Mesothelial cell of epicardium (in vitro differentiated cells): ENCODE measurements at places on chromosomes 13 and 19. TPM values are rescaled to one million over a fixed set of nuclear protein-coding genes. Genes with fewer than 3 reads are reported as not detected.

The KCNK6 gene
- total RNA-seq: 2.8 to 2.9 TPM (median 2.9 TPM) in 3 replicates

The FBXO27 gene
- total RNA-seq: 9.5 to 10.2 TPM (median 9.6 TPM) in 3 replicates

The ZNF121 gene
- total RNA-seq: 63.5 to 69.9 TPM (median 67.4 TPM) in 3 replicates

The CGB1 gene
- 2.2 TPM in 1 of 3 replicates, not detected in the others for total RNA-seq

The RASIP1 gene
- total RNA-seq: 1.4 to 2.1 TPM (median 1.5 TPM) in 3 replicates

The B3GLCT gene
- total RNA-seq: 26.0 to 28.8 TPM (median 27.2 TPM) in 3 replicates

The METTL21C gene
- total RNA-seq: not detected in 3 replicates

The CLEC11A gene
- 33.0 to 34.4 TPM (median 33.6 TPM) in 3 replicates for total RNA-seq

The LYPD5 gene
- 0.27 to 0.57 TPM (median 0.33 TPM) in 3 replicates for total RNA-seq

The DENND1C gene
- 0.42 to 0.75 TPM (median 0.63 TPM) in 3 replicates for total RNA-seq

The KIR3DL2 gene
- not detected in 3 replicates for total RNA-seq

The ZSCAN4 gene
- total RNA-seq: not detected in 3 replicates

The HRC gene
- total RNA-seq: 13.6 to 17.6 TPM (median 14.7 TPM) in 3 replicates

The DAND5 gene
- total RNA-seq: 0.16 TPM in 1 of 3 replicates, not detected in the others

The ZNF793 gene
- 29.7 to 32.1 TPM (median 30.4 TPM) in 3 replicates for total RNA-seq

The CDX2 gene
- total RNA-seq: 0.05 to 0.16 TPM in 2 of 3 replicates, not detected in the other

The ZGLP1 gene
- total RNA-seq: 12.8 to 14.9 TPM (median 13.5 TPM) in 3 replicates

The FFAR1 gene
- 0.96 to 1.3 TPM (median 1.2 TPM) in 3 replicates for total RNA-seq

The STOML3 gene
- total RNA-seq: not detected in 3 replicates

The ZNF99 gene
- total RNA-seq: not detected in 3 replicates

The RNASEH2A gene
- 17.5 to 22.7 TPM (median 19.8 TPM) in 3 replicates for total RNA-seq

The POSTN gene
- total RNA-seq: 445 to 474 TPM (median 451 TPM) in 3 replicates

The ZIK1 gene
- 15.4 to 17.1 TPM (median 16.7 TPM) in 3 replicates for total RNA-seq

The SMAD9 gene
- total RNA-seq: 30.9 to 32.3 TPM (median 31.9 TPM) in 3 replicates

The PTGIR gene
- 5.0 to 6.2 TPM (median 5.9 TPM) in 3 replicates for total RNA-seq

The COX6B1 gene
- 273 to 293 TPM (median 284 TPM) in 3 replicates for total RNA-seq

The NCCRP1 gene
- 11.7 to 14.8 TPM (median 12.2 TPM) in 3 replicates for total RNA-seq
